ENCODE measurements at places on chromosomes 16 and 17.

- no peak for DNase-seq
Observed at GRCh38 chr17:36592316-36592715, 637 bp downstream of the DHRS11 start.

DNA sequence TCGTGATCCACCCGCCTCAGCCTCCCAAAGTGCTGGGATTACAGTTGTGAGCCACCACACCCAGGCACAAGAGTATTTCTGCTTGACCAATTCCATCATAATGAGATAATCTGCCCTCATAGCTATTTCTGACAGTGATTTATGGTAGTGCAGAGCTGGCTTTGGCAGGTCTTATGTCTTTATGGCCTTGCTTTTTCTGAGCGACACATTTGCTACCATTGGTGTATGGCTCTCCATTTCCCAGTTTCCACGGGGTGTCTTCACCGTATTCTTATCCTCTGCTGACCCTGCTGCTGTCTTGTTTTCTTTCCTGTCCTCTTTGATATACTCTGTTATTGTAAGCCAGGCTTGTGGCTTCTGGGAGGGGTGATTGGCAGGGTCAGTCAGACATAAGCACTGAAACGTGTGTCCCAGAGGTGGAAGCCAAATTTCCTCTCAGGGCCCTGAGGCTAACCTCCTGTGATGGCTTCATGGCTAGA is 161.1 kb upstream of the TBX2 start:
- no peak for DNase-seq

DNA sequence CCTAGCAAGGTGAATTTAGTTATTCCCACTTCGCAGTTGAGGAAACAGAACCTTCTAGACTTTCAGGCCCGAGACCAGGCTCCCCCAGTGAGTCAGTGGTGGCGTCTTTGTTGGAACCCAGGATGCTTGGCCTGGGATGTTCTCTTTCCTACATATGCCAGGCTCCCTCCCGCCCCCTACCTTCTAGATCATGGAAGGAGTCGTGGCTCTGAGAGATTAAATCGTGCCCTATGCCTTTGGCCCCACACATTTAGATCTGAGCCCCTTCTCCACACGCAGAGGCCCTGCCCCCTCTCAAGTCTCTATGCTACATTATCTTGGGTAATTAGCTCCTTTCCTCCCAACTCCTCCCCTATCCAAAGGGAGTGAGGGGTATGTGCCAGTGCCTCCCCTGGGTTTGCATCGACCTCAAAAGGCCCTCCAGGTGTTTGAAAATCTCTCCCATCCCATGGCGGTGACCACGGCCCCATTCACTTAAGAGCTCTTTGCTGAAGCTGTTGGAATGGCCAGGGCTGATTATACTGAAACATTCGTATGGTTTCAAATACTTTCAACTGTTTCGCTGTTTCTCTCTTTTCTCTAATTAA is 3.0 kb downstream of the NGFR start:
- no peak for DNase-seq

GRCh38 chr17:37844158-37844976 is 79.8 kb upstream of the TBC1D3K start:
- DNase-seq = no peak

DNA sequence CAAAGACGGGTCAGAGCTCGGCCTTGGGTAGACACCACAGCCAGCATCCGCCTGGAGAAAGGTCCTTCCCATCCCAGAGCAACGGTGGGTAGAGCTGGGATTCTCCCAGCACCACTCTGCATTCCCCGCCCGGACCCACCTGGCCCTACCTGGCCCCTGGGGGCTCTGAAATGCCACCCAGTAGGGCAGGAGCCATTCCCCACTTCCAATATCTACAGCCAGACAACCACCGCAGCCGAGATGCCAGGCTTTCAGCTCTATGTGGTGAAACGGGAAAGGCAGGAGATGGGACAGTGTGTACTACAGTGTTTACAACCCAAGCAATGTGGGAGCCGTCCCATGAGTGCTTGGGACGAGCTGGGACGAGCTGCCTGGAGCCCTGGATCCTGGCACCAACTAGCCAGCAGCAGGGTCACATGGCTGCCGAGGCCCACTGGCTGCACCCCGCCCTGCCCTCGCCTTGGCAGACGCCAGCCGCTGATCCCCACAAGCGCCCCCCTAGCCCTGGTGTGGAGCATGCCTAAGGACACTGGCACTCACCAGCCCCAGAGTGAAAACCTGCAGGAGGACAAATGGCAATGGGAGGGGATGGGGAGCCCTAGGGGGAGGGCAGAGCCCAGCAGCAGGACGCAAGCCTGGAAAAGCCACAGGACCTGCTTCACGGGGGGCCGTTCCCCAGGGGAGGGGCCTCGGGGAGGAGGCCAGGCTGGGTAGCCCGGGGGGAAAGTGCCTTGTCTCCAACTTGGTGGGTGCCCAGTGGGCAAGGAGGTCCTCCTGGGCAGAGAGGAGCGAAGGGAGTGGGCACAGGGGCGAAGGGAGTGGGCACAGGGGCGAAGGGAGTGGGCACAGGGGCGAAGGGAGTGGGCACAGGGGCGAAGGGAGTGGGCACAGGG is 13.5 kb downstream of the TMC6 start:
- DNase-seq = no peak

GRCh38 chr16:69345923-69346322 is 5.7 kb downstream of the TMED6 start:
- no peak for DNase-seq

DNA sequence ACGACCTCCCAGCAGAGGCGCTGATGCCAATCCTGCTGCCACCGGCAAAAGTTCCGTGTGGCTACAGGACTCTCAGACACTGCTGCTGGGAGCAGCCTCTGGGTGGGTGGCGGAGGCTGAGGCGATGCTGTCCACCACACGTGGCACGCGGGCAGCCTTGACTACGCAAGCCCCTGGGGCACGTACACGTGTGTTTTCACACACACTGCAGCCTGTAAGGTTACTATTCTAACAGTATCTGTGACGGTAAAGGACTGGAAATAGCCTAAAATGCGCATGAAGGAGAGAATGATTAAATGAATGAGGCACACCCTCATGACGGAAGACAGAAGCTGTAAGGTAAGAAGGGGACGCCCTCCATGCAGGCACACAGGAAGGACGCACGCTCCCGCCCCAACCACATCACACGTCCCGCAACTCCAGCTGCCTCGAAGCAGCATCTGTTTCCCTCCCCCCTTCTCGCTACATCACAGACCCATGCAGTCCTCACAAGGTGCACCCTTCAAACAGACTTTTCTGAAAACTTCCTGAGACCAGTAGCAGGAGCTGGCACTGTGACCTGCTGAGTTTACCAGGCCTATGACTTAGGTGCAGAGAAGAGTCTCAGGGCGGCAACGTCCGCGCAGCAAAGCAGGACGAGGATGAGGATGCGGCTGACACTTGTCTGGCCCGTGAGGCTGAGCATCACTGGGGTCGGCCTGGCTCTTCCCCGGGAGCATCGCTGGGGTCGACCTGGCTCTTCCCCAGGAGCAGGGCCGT is 28.7 kb upstream of the FASN start:
- peak; percentile 99 for DNase-seq

Measured in Jurkat, Clone E6-1 (cell line).